ENCODE measurements at places on chromosomes 16 and 17.

- no peak for DNase-seq
Observed at GRCh38 chr17:14202388-14203166, 34.1 kb downstream of the CDRT15 start.

- DNase-seq: no peak
Observed at GRCh38 chr16:65113441-65113840, 8.4 kb downstream of the CDH11 start.

- DNase-seq: no peak
Observed at GRCh38 chr17:68384941-68385340, 72.4 kb downstream of the WIPI1 start.

- no peak for DNase-seq
Observed at GRCh38 chr17:81251094-81251708, 12.1 kb downstream of the NDUFAF8 start.

DNA sequence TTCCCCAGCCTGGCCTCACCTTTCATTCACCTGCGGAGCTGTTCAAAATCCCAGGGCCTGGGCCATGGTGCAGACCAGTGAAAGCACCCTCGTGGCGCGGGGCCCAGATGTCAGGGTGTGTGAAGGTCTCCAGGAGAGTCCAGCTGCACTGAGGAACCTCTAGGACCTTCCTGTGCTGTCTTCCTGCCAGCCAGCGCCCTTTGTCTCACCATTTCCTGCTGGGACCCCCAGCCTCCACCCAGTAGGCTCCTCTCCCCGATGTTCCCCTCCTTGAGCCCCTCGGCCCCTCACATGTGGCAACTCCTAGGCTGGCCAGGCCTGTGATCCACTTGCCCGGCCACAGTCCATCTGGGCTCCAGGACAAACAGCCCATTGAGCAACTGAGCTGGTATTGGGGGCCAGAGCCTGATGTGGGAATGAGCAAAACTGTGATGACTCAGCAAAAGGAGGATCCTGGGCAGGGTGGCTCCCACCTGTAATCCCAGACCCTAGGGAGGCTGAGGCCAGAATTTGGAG lies 677 bp downstream of the SULT1A2 start:
- no peak for DNase-seq

GRCh38 chr17:1810450-1811103 lies 19.1 kb downstream of the SMYD4 start:
- no peak for DNase-seq

- DNase-seq: no peak
Observed at GRCh38 chr16:59878999-59879398, 1144.9 kb upstream of the GOT2 start.

DNA sequence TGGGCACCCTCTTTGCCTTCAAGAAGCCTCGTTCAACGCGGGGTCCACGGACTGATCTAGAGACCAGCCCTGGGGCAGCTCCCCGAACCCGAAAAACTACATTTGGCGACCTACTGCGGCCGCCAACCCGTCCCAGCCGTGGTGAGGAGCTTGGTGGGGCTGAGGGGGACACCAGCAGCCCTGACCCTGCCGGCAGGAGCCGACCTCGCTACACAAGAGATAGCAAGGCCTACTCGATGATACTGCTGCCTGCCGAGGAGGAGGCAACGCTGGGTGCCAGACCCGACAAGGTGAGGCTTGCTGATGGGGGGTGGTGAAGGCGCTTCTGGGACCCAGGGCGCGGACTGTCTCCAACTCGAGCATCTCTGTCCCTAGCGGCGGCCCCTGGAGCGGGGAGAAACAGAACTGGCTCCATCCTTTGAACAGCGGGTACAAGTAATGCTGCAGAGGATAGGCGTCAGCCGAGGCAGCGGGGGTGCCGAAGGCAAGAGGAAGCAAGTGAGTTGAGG lies 5.6 kb downstream of the ACD start:
- DNase-seq: no peak

GRCh38 chr17:49132699-49133364 lies at the start of gene B4GALNT2:
Gene B4GALNT2, plus strand, starts transcription at chr17:49132769. Its CDS starts 24 bp downstream, at chr17:49132793.
- no peak for DNase-seq

- DNase-seq: no peak
Observed at GRCh38 chr17:8016632-8017424, 14.4 kb downstream of the GUCY2D start.
